PC-3 (cell line): ENCODE measurements at places on chromosomes 5 and 9. TPM values are rescaled to one million over a fixed set of nuclear protein-coding genes. Genes with fewer than 3 reads are reported as not detected.

- no peak overlapping the region for H3K27ac ChIP-seq
- no peaks in the 10 kb centered on the region for H3K4me1 ChIP-seq
- no peaks in the 10 kb centered on the region for H3K36me3 ChIP-seq
- H3K27me3 ChIP-seq = no peaks in the 10 kb centered on the region
- no peak for DNase-seq
Measured at GRCh38 chr5:65172486-65173129, 309.1 kb downstream of the ADAMTS6 start.

GRCh38 chr9:129174724-129175514 is 3.1 kb downstream of the IER5L start:
- H3K27ac ChIP-seq = peak overlapping the region; percentile 68
- peak overlapping the region; percentile 90 for H3K4me3 ChIP-seq
- H3K27me3 ChIP-seq = no peaks in the 10 kb centered on the region
- H3K4me1 ChIP-seq = peaks cover 29% of the 10 kb centered on the region

DNA sequence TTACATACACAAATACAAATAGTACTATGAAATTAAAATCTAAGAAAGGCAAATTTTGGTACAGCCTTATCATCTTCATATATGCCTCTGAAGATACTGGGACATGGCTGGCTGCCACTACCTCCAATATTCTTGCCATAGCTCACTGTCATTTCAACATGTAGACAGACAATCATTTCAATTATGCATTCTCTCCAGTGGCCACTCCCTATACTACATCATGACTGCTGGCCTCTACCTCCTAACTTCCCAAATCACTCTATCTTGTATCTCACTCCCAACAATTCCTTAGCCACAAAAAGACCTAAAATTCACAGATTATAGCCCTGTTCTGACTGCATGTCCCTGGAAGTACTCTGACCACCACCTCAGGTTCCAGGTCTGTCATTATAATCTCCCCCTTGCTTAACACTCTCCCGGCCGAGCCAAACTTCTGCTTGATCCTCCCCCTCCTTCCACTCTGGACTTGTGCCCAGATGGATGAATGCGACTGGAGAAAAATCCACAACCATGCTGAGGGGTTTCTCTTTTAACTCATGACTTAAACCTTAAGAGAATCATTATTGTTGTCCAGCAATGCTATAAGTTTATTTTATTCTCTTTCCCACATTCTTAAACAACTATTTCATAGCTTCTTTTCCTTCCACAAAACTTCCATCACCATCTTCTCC is 225.3 kb upstream of the TLE4 start:
- H3K4me3 ChIP-seq = no peak overlapping the region
- H3K27ac ChIP-seq = no peak overlapping the region
- H3K36me3 ChIP-seq = no peaks in the 10 kb centered on the region
- no peaks in the 10 kb centered on the region for H3K27me3 ChIP-seq
- H3K4me1 ChIP-seq = no peaks in the 10 kb centered on the region
- DNase-seq = no peak

The BTNL8 gene
- 0.23 TPM in 1 of 2 replicates, not detected in the other for total RNA-seq
